CD4-positive, alpha-beta memory T cell (primary cell): ENCODE measurements at places on chromosomes 13 and 19. TPM values are rescaled to one million over a fixed set of nuclear protein-coding genes. Genes with fewer than 3 reads are reported as not detected.

Gene LSM4
- total RNA-seq = 64.2 TPM

Gene RDH8
- not detected for total RNA-seq

Gene ADGRE3
- total RNA-seq = not detected

Gene SOX1
- total RNA-seq = not detected

Gene PLEKHA4
- total RNA-seq = 2.8 TPM
